ENCODE measurements at places on chromosomes 7 and 10. TPM values are rescaled to one million over a fixed set of nuclear protein-coding genes. Genes with fewer than 3 reads are reported as not detected.

Gene FAM53B
- 50.5 TPM for total RNA-seq

Gene GDF2
- not detected for total RNA-seq

Gene RELN
- total RNA-seq: 2.6 TPM

Gene ANXA8L1
- 26.9 TPM for total RNA-seq

Gene COMMD3
- 34.6 TPM for total RNA-seq

Gene SP8
- total RNA-seq: not detected

Gene PHYHIPL
- 0.06 TPM for total RNA-seq

Gene NPFFR1
- total RNA-seq: 0.15 TPM

Measured in upper lobe of left lung (tissue), 6 donors.